Caco-2 (cell line): ENCODE measurements at places on chromosomes 5 and 9. TPM values are rescaled to one million over a fixed set of nuclear protein-coding genes. Genes with fewer than 3 reads are reported as not detected.

GRCh38 chr5:40984884-40985283 is 75.6 kb downstream of the C7 start:
- H3K4me1 ChIP-seq: no peaks in the 10 kb centered on the region
- DNase-seq: no peak
- no peak overlapping the region for H3K27ac ChIP-seq
- H3K27me3 ChIP-seq: no peaks in the 10 kb centered on the region
- no peak overlapping the region for H3K4me3 ChIP-seq

GRCh38 chr5:172953776-172954675 is 5.2 kb upstream of the RPL26L1 start:
- H3K36me3 ChIP-seq: no peaks in the 10 kb centered on the region; the same call in 1 of the 2 replicates
- H3K27ac ChIP-seq: peak overlapping the region; percentile 62
- H3K4me1 ChIP-seq: peaks cover 25% of the 10 kb centered on the region

GRCh38 chr5:142108432-142109330 is at the start of gene NDFIP1:
NDFIP1 (plus strand) TSS chr5:142108779; CDS start chr5:142108975, 196 bp downstream.
- no peaks in the 10 kb centered on the region for H3K27me3 ChIP-seq
- peaks cover 15% of the 10 kb centered on the region for H3K4me1 ChIP-seq

DNA sequence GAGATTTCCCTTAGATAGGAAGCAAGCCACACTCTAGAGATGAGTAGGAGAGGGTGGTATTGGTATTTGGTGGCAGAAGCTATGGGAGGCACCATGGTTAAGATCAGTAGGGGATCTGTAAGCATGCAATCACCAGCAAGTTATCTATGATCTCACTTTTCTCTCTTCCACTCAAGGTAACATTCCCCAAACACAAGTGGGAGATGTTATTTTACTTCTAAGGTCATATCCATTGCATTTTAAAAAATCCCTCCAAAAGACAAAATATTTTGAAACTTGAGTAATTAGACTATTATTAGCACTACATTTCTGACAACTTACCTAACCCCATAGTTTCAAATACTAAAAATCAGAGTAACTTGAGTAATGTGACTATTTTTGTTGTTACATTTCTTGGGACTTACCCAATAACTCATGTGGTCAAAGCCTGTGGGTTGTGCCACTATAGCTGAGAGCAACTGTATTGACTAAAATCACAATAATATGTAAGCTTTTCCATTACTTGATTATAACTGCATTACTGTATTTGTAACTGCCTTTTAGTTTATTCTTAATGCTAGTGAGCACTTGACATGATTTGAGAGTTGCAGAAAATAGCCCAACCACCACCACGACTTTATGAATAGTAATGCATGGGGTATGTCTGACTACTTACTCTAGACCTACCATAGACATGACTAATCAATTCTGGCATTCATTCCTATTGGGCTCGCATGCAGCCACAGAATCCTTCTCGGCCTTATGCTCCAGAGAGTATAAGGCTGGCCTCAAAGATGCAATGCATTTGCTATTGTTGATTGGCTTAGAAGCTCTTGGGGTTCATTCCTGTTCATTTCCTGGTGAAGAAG is 264.7 kb downstream of the TRIM32 start:
- no peaks in the 10 kb centered on the region for H3K27me3 ChIP-seq
- no peaks in the 10 kb centered on the region for H3K4me1 ChIP-seq
- no peak overlapping the region for H3K4me3 ChIP-seq
- no peak for DNase-seq
- no peak overlapping the region for H3K27ac ChIP-seq
- H3K36me3 ChIP-seq: no peaks in the 10 kb centered on the region

- H3K4me1 ChIP-seq: no peaks in the 10 kb centered on the region
- DNase-seq: no peak
- H3K36me3 ChIP-seq: no peaks in the 10 kb centered on the region
- no peak overlapping the region for H3K4me3 ChIP-seq
Observed at GRCh38 chr5:42021923-42022322, 96.8 kb downstream of the FBXO4 start.

DNA sequence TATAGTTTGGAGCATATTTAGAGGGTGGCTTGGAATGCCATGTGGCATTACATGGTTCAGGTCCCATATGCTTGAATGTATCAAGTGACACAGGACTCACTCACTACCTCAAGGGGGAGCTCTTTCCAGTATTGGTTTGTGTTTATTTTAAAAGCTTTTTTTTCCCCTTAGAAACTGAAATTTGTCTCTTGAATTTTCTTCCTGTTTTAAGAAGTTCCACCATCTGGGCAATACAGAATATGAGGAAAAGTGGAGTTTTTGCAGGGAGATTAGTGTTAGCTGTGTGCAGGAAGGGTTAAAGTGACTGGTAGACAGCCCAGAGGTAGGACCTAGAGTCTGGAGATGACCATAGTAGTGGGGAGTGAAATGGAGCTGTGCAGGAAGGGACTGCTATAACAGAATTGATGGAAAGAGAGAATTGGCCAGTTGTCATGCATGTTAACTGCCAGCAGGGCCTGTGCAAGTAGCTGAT is 36.6 kb downstream of the CTNNA1 start:
- H3K4me1 ChIP-seq: peaks cover 21% of the 10 kb centered on the region
- no peak for DNase-seq
- H3K36me3 ChIP-seq: no peaks in the 10 kb centered on the region
- H3K27ac ChIP-seq: peak overlapping the region; percentile 4
- no peak overlapping the region for H3K4me3 ChIP-seq

DNA sequence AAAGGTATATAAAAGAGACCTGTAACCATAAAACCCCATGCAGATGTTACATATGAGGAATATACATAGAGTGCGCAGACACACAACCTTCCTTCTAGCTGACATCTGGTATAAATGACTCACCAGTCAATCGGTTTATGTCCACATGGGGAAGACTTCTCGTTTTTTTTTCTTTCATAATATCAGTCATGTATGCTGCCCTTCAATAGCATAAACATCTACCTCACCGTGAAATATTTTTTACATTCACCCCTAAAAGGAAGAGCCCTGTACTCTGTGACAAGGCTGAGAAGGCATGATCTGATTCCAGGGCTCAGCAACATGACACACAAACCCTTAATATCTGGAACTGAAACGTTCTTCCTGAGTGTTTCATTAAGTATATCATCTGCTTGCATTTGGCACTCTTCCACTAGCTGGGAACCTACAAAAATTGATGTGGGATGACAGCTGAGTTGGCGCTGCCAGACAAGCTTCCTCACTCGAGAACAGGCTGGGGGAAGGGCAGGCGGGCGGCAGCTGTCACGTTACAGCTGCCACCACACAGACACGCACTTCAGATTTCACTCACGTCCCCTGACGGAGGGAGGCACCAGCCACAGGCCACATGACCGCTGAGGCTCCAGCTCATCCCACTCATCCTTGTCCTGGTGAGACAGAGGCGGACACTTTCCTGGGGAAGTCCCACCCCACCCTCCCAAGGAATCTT is 74.2 kb downstream of the SHB start:
- no peak overlapping the region for H3K4me3 ChIP-seq
- no peaks in the 10 kb centered on the region for H3K4me1 ChIP-seq
- no peaks in the 10 kb centered on the region for H3K27me3 ChIP-seq
- peak overlapping the region; percentile 21 for H3K27ac ChIP-seq
- no peaks in the 10 kb centered on the region for H3K36me3 ChIP-seq

- no peak overlapping the region for H3K4me3 ChIP-seq
- no peaks in the 10 kb centered on the region for H3K36me3 ChIP-seq
- DNase-seq: no peak
Observed at GRCh38 chr9:81472701-81473100, 216.6 kb downstream of the TLE1 start.

DNA sequence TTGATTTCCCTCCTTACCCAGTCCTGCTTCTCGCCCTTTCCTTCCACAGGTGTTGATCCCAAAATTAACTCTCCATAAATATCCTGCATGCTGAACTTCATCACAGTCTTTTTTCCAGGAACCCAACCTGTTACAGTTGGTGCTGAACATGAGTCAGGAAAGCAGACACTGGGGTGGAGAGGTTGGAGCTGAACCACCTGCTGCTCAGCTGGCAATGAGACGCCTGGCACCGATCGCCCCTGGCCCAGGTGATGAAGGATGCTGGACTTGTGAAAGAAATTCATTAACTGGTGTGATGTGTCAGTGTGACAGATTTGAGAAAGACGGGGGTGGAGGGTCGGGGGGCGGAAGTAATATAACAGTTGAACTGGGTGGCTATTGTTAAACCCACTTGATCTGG is 30.6 kb downstream of the CPLX2 start:
- no peaks in the 10 kb centered on the region; the same call in 1 of the 2 replicates for H3K36me3 ChIP-seq
- DNase-seq: no peak
- H3K27me3 ChIP-seq: no peaks in the 10 kb centered on the region
- H3K4me1 ChIP-seq: no peaks in the 10 kb centered on the region
- H3K27ac ChIP-seq: no peak overlapping the region
- no peak overlapping the region for H3K4me3 ChIP-seq

- no peak for DNase-seq
- no peaks in the 10 kb centered on the region for H3K36me3 ChIP-seq
- no peaks in the 10 kb centered on the region for H3K4me1 ChIP-seq
Observed at GRCh38 chr5:59387127-59387526, 506.4 kb downstream of the PDE4D start.

GRCh38 chr5:143073766-143074165 is 303.6 kb downstream of the ARHGAP26 start:
- H3K27ac ChIP-seq: no peak overlapping the region
- H3K4me1 ChIP-seq: no peaks in the 10 kb centered on the region
- no peaks in the 10 kb centered on the region for H3K36me3 ChIP-seq

Gene FOXD4L5
- 0.25 and 0.42 TPM in 2 replicates for total RNA-seq

DNA sequence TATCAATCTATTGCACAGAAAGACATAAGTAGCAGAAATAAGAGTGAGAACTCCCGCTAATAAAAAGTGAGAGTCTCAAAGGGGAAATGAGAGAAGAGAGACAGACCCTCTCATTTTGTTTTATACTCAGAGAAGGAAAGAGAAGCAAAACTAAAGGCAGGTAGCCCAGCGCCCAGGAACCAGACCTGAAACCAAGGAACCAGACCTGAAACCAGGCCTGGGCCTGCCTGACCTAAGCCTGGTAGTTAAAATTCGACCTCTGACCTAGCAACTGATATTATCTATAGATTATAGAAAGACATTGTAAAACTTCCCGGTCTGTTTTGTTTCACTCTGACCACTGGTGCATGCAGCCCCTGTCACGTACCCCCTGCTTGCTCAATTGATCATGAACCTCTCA is 134.5 kb upstream of the SEMA6A start:
- no peaks in the 10 kb centered on the region for H3K27me3 ChIP-seq
- no peak for DNase-seq
- H3K4me3 ChIP-seq: no peak overlapping the region
- no peaks in the 10 kb centered on the region for H3K4me1 ChIP-seq
- no peak overlapping the region for H3K27ac ChIP-seq

Gene ENHO
- total RNA-seq: 1.00 and 2.1 TPM in 2 replicates

DNA sequence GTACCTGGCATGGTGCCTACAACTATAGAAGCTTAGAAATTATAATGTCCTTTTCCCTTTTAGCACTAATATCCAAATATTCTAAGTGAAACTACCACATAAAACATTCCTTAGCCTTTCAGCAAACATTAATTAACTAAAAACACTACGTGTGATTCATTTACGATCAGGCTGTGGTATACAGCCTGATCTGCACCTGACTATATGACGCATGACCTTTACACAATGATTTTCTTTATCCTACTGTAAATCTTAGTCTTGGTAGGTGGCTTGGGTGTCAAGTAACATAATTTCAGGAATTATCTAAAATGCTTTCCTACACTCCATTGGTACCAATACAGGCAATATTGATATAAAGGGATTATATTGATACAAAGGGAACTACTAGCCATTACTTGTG is 686.7 kb downstream of the DTWD2 start:
- no peak overlapping the region for H3K27ac ChIP-seq
- no peaks in the 10 kb centered on the region for H3K4me1 ChIP-seq
- no peak for DNase-seq
- no peak overlapping the region for H3K4me3 ChIP-seq

- DNase-seq: no peak
- H3K4me3 ChIP-seq: no peak overlapping the region
- H3K27me3 ChIP-seq: no peaks in the 10 kb centered on the region; the same call in 1 of the 2 replicates
- H3K4me1 ChIP-seq: no peaks in the 10 kb centered on the region
- H3K27ac ChIP-seq: no peak overlapping the region
- H3K36me3 ChIP-seq: no peaks in the 10 kb centered on the region
Observed at GRCh38 chr9:121451586-121451985, 48.1 kb downstream of the GGTA1 start.

DNA sequence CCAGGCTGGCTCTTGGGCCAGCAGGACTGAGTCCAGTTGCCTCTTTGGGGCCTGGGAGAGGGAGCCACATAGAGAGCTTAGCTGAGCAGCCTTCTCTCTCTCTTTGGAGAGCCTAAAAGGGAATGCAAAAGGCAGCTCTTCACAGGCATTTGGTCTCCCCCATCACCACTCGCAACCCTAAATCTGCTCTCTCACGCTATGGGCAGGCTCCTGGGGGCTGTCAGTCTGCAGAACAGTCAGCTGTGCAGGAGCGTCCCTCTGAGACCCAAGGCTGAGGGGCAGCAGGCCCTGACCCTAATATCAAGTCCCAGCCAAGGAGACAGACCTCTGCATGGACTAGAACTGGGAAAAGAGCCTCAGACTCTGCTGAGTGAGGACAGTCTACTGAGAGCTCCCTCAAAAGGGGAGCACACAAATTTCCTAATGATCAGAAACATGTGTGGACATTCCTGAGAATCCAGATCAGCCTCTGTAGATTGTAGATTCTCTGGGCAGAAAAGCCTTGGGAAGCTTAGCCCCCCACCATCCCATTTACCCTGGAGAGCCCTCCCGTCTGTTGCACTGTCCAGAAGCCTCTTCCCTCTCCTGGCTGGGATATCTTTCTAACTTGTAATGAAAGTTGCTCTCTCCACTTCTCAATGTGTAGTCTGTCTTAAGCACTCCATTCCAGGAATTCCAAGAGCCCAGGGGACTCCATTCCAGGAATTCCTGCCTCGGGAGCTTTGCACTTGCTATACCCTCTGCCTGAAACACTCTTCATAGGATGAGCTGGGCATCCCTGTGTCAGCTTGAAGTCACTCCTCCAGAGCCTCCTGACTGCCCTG is 79.4 kb downstream of the FAM114A2 start:
- H3K4me3 ChIP-seq: no peak overlapping the region
- H3K36me3 ChIP-seq: no peaks in the 10 kb centered on the region
- no peaks in the 10 kb centered on the region for H3K27me3 ChIP-seq
- peak; percentile 59 for DNase-seq
- peaks cover 12% of the 10 kb centered on the region; the same call in 1 of the 2 replicates for H3K4me1 ChIP-seq
- H3K27ac ChIP-seq: peak overlapping the region; percentile 26

Gene HTR1A
- not detected in 2 replicates for total RNA-seq

- H3K36me3 ChIP-seq: no peaks in the 10 kb centered on the region
- no peak overlapping the region for H3K27ac ChIP-seq
- DNase-seq: no peak
- H3K4me3 ChIP-seq: no peak overlapping the region
Observed at GRCh38 chr9:84107995-84108394, 127.4 kb downstream of the RMI1 start.

Gene NR4A3
- 0.39 and 0.44 TPM in 2 replicates for total RNA-seq

DNA sequence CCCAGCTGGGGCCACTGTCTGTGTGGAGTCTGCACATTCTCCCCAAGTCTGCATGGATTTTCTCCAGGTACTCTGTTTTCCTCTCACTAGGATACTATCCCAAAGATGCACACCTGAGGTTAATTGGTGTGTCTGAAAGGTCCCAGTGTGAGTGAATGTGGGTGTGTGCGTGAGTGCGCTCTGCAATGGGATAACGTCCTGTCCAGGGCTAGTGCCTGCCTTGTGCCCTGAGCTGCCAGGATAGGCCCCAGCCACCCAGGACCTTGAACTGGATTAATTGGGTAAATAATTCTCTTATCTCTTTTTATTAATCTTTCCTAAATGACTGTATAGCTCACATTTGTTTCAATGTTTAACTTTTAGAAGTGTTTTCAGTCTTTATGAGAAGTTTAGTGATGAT is 11.5 kb upstream of the PANK3 start:
- H3K4me3 ChIP-seq: no peak overlapping the region
- H3K27me3 ChIP-seq: no peaks in the 10 kb centered on the region
- no peak overlapping the region for H3K27ac ChIP-seq
- no peaks in the 10 kb centered on the region for H3K36me3 ChIP-seq
- peaks cover 25% of the 10 kb centered on the region for H3K4me1 ChIP-seq

- no peaks in the 10 kb centered on the region for H3K36me3 ChIP-seq
- DNase-seq: no peak
- H3K4me1 ChIP-seq: peaks cover 24% of the 10 kb centered on the region
Observed at GRCh38 chr5:138032028-138032571, 779 bp downstream of the FAM13B start.
